ENCODE measurements at places on chromosomes 4 and X.

- no peak for DNase-seq
These were observed 124.3 kb downstream of the MAPK10 start for GRCh38 chr4:86235549-86235948.

- no peak for DNase-seq
These were observed 607.1 kb downstream of the PCDH18 start for GRCh38 chr4:136925203-136925602.

- DNase-seq: no peak
These were observed 109.5 kb upstream of the TEX13C start for GRCh38 chrX:125210146-125210545.

DNA sequence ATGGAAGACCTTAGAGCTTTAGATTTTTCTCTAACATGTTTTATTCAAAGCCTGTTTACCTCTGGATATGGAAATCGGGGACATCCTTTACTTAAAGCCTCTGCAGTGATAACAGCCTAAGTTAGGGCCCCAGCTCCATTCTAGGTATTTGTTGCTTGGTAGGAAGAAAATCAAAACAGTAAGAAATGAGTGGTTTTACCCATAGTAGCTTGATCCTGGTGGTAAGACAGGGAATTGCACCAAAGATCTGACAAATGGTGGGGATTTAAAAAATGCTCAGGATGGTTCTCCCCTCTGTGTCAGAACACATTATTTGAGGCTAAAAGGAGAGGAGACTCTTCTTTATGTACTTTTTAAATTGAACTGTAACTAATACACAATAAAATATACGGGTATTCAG is 52.4 kb downstream of the AFF2 start:
- peak; percentile 9 for DNase-seq

GRCh38 chrX:46202733-46203514 is 342.3 kb downstream of the ZNF674 start:
- DNase-seq: no peak

GRCh38 chrX:8341814-8342590 is 122.6 kb upstream of the VCX3B start:
- no peak for DNase-seq

DNA sequence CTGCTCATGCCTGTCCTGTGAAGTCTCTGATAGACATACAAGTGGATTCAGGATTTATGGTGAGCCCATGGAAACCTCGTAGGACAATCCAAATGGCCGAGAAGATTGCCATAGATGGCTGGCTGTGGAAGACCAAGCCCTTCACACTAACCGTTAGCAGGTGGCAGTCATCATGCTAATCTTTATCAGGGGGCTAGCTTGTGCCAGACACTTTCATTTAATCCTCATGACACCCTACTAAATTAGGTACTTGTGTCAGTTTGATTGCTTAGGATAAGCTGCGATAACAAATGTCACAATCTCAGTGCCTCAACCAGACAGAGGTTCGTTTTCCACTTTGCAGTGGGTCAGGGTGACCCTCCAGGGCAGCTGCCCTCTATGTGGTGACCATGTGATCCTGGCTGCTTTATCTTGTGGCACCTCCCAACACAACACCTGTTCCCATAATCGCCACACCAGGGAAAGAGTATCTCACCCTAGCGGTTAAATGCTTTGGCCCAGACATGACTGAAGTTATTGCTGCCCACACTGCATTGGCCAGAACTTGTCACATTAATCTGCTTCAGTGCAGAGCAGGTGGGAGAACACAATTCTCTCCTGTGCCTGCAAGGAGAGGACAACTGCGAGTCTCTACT is 60.8 kb downstream of the REPS2 start:
- DNase-seq: peak; percentile 61

DNA sequence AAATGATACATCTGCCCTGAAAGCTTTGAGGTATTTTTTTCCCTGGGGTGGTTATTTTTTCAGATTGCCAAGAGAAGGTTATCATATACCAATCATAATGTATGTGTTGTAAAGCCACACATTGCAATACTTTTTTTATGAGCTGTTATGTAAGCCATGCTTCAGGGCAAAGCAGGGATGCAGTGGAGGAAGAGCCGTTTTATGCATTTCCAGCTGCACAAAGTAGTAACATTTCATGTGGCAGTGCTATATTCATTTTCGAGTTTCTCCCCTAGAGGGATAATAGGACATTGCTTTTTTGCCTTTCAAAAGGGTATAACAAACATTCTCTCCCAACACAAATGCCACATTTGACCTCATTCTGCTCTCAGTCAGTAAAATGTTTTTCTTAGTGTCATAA is 68.5 kb downstream of the GALNT7 start:
- peak; percentile 68 for DNase-seq

DNA sequence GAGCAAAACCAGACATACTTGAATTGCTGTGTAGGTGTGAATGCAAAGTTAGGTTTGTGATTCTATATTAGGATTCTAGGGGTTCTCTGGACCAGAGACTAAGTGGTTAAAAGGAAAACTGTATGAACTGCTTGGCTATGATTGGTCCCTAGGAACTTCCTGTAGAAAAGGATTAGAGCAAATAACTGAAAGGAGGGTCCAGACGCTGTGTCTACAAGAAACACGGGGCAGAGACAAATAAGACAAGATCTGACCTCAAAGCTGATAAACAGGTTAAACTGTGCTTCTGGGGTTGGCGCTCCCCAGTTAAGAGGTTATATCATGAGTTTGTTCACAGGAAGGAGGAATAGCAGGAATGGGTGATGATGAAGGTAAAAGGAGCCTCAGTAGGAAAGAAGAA is 183.6 kb downstream of the MGST2 start:
- no peak for DNase-seq

GRCh38 chr4:6938237-6938636 is 28.6 kb downstream of the TBC1D14 start:
- DNase-seq: peak; percentile 92

DNA sequence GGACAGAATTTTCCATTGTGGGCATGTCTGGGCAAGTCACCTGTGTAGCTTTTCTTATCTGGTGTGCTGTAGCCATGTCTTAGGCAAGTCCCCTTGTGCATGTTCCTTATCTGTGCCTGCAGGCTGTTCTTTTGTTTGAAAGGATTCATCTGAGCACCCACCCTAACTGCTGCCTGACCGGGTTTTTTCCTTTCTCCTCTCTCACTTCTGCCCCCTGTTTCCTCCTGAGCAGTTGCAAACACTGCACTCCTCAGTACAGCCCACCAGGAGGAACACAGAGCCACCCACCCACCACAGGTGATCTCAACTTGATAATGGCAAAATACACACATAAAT is 29.2 kb upstream of the IL9R start:
- no peak for DNase-seq

GRCh38 chr4:122674371-122674770 is 53.5 kb upstream of the IL21 start:
- DNase-seq: no peak

DNA sequence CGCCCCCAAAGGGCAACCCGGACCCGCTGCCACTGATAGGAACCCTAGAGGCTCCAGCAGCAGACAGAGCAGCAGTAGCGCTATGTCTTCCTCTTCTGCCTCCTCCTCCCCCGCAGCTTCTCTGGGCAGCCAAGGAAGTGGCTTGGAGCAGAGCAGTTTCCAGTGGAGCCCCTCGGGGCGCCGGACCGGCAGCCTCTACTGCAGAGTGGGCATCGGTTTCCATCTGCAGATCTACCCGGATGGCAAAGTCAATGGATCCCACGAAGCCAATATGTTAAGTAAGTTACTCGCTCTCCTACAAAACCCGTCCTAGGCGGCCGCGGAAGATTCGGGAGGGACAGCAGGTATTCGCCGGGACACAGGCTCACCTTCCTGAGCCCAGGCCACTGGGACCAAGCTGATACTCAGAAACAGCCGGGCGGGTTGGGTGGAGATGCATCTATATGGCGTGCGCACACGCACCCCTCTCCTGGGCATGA is 477 bp downstream of the FGF5 start:
- DNase-seq: peak; percentile 81

DNA sequence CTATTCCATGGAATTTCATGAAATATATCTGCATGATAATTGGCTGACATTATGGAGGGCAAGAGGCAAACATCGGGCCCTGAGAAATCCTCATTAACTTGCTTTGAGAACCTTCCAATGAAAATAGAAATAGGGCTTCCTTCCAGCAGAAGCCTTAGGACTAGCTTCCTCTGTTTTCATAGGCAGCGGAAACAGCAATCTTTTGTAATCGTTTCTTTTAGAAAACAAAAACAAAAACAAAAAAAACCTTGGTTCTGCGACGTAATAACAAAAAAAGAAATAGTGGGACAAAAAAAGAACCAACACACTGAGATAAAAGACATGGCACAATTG is 62.9 kb downstream of the GEMIN8 start:
- no peak for DNase-seq

- DNase-seq: peak; percentile 44
These were observed 60.2 kb downstream of the MID1IP1 start for GRCh38 chrX:38861489-38861888.

- peak; percentile 34 for DNase-seq
These were observed 828.3 kb downstream of the TECRL start for GRCh38 chr4:63580796-63581475.

GRCh38 chrX:111270339-111270738 is at the start of gene CAPN6:
Gene CAPN6 (minus strand): TSS chrX:111270483. CDS start chrX:111263936, 6,547 bp downstream.
- no peak for DNase-seq

- peak; percentile 92 for DNase-seq
These were observed 16.2 kb upstream of the SCRG1 start for GRCh38 chr4:173415092-173415491.

DNA sequence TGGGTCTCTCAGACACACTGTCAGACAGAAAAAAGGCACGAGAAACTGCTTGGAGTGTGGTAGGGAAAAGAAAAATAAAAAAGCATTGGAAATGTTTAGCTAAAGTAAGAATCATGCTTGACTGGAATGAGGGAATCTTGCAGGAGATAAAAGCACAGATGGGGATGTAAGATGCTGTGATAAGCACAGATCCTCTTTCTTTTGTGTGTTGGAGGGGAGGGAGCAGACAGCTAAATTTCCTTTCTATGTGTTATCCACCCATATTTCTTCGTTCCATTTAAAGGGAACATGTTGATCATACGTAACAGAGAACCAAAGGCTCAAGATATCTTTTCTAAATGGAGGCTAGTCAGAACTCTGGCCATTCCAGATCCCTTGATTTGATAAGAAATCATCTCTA is 614.0 kb upstream of the LCORL start:
- no peak for DNase-seq

DNA sequence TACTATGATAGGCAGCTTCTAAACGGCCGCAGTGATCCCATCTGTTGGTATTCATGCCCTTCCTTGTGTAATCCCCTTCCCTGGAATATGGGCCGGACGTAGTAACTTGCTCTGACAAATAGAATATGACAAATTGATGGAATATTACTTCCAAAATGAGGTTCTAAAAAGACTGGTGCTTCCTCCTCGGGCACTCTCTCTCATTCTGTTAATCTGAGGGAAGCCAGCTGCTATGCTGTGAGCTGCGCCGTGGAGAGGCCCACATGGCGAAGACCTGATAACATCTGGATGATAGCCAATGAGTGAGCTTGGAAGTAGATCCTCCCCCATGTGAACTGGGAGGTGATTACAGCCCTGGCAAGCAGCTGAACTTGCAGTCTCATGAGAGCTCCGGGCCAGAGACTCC is 27.2 kb upstream of the SLC25A4 start:
- peak; percentile 66 for DNase-seq

DNA sequence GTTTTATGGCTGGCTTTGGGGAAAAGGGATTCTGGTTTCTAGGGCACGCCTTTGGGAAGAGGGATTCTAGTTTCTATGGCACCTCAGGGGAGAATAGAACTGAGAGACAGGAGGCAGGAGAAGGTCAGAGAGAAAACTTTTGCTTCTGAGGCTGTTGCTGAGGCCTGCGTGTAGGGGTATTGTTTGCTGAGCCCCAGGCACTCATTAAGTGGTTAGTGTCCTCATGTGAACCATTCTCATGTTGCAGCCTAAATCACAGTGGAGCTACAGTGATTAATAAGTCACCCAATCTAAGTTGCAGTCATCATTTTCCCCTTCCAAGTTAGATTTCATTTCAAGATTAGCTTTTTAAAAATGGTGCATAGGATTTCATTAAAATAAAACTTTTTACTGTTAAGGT is 29.0 kb downstream of the VCX3A start:
- DNase-seq: no peak

GRCh38 chrX:114959729-114960128 is 57.7 kb downstream of the IL13RA2 start:
- peak; percentile 2 for DNase-seq

GRCh38 chr4:11423465-11423864 is 5.2 kb downstream of the HS3ST1 start:
- DNase-seq: no peak

DNA sequence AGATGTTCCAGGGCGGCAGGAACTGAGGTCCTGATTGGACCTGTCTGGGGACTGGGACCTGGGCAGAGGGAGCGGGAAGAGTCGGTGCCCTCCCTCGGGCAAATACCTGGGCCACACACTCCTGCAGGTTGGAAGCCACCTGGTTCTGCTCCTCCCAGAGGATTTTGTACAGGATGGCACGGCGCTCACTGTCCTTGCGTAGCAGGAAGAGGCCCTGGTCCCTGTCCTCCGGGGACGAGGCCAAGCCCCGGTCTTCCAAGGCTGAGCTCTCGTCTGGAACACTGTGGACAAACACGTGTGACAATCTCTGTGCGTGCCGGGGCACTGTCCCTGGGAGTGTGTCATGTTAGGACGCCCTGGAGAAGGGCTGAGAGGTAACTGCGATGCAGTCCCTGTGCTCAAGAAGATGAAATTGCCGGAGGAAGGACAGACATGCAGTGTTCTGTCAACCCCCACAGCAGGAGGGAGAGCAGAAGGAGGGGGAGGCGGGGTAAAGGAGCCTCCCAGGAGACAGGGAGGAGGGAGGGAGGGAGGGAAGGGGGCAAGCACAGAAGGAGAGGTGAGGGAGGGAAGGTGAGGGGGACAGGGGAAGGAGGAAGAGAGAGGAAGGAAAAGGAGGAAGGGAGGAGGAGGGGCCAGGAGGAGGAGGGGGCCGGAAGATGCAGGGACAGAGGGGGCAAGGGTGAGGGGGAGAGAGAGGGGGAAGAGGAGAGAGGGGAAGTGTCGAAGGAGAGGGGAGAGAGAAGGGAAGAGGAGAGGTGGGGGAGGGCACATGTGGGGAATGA is 29.0 kb downstream of the PDHA1 start:
- peak; percentile 53 for DNase-seq

GRCh38 chr4:180153587-180153986 is 2089.6 kb upstream of the TENM3 start:
- DNase-seq: no peak

GRCh38 chr4:56674984-56675383 is 6.1 kb downstream of the HOPX start:
- no peak for DNase-seq

DNA sequence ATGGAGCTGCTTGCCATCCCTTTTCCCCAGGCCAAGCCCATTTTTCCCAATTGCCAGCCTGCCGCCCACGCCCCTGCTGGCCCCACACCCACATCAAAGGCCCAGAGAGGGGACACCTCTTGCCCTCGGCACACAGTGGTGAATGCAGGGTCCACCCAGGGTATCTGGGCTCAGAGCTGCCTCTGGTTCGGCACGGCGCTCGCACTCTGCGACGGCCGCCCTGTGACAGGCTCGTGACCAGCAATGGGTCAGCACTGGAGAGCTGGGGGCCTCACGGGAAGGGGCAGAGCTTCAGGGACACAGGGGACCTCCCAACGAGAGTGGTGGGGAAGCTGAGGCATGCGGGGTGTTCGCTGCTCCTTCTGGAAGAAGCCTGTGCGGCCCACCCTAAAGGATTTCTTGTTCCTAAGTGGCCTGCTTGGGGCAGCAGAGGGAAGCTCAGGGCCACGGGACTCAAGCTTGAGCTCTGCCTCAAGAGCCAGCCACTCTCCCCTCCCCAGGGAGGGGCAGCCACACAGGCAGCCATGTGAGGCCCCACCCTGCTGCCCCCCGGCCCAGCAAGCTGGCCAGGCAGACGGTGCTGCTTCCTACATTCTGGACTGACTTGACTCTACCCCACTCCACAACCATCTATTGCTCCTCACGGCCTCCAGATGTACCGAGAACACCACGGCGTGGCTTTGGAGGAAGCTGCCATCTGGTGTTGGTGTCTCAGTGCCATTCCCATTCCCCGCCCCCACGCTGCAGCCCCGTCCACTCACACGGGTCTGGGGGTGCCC is 73.7 kb downstream of the ABLIM2 start:
- no peak for DNase-seq

All from NB4 (cell line).